Astrocyte of the spinal cord (primary cell): ENCODE measurements at places on chromosomes 3 and 15.

DNA sequence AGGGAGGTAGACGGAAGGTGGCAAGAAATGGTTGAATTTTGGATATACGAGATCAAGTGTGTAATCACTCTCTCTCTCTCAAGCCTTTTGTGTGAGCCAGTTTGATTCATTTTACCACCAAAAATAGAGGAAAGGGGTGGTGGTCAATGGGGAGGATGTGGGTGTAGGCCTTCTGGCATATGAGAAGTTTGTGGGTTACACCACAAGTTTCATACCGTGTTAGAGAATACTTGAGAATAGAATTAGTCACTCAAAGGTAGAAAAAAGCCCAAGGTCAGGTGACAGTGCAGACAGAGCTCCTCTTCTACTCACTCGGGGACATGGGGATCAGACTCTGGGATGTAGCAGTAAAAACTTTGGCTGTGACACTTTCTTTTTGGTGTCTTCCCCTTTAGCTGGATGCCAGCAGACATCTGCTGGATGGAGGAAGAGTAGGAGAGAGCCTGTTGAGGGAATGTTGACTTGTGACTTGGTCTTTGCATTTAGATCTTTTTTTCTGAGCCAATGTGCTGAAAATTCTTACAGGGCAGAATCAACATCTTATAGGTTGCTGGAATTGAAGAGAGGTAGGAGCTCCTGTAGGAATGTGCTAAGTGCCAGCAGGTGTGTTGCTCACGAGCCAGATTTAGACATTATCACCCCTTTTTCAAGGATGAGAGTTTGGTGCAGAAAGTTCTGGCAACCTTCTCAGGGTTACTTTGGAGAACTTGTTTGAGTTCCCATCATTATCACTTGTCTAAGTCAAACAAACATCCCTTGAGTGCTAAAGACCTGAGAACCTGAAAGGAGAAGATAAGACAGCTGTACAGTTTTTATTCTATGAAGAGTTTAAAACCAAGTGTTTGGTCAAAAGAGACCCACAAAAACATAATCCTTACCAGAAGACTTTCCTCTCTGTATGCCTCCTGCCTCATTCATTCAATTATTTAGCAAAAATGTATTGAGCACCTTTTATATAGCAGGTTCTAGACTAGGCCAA, 43.9 kb upstream of the RYK start:
- DNase-seq, result no peak

- no peak for DNase-seq
These were observed 542.3 kb upstream of the ROBO2 start for GRCh38 chr3:76497636-76498035.

DNA sequence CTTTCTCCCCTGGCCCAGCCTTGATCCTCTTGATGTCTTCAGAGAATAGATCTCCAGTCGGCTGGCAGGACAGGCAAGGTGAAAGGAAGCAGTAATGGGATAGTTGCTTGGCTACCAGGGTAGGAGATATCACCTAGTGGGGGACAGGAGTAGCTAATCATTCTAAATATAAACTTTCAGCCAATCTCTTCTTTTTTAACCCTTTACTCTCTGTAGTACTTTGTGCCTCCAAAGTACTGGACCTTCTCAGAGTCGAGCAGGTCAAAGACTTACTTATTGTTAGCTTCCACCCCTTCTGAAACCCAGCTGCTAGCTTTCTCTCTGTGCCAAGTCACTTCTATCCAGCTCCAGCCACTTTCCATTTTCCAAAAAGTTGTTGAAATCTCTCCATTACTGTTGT, 43.4 kb upstream of the FILIP1L start:
- DNase-seq, result no peak

- DNase-seq, result no peak
These were observed 72.7 kb upstream of the FLNB start for GRCh38 chr3:57935539-57935938.

DNA sequence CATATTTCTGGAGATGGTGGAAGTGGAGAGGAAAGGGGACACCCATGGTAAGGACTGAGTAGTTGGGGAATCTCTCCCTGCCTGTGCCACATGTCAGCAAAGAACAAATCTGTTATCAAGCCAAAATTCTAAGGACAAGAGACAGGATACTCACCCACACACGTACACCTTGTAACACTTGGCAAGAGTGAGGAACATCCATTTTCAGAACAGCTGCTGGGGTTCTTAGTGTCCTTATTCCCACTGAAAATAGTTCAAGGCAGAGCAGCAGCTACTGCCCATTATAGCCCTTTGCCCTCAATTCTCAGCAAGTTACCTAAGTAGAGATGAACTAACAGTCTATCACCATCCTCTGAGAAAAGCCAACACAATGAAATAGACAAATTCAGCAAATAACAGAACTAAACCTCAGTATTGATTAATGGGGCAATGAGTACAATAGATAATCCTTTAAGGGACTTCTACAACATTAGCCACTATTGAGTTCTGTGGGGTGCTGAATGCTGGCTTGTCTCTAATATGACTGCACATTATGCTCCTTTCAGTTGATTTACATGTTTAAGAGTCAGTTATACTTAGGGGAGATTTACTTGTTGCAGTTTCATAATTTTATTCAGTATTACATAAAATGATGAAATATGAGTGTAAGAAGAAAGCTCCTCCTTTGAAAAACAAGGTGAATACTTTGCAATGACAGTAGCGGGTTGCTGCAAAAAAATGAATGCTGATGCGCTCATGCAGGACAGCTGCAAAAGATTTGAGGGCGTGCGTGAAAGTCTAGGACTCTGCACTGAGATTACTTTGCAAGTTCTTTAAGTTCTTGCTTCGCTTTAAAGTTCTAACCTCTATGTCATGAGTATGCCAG, 22.4 kb downstream of the SENP5 start:
- DNase-seq, result no peak

GRCh38 chr3:118533676-118534075, 501.0 kb downstream of the IGSF11 start:
- no peak for DNase-seq

DNA sequence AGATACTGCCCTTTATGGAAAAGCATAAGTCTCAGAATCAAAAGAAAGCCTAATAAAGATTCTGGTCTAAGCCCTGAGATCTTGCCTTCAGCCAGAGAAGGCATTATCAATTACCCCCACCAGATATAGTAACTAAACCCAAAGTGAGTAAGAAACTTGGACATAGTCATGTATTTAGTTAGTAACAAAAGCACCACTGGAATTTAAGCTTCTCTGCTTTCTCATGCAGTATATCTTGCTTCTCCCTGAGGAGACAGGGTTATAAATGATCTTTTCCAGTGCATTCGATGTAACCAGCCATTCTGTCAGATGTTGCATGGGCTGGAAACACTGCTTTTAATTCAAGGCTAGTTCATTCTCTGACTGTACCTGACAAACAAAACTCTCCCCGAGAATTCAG, 946.7 kb downstream of the NAALADL2 start:
- no peak for DNase-seq

DNA sequence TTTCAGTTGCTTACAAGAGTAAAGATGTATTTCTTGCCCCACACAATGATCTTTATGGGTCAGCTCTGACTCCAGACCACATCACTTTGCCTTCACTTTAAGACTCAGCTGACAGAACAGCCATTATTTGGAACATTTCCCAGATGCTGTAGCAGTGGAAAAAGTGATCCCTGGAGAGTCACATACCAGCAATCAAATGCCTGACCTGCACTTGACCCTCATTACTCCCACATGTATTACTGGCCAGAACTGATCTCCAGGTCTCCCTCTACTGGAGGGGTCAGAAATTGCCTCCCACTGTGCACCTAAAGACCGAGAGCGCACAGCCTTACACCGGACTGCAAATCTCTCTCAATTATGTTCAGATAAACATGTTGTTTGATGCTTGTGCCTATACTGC, 88.6 kb upstream of the ZNF385D start:
- DNase-seq, result peak; percentile 91

DNA sequence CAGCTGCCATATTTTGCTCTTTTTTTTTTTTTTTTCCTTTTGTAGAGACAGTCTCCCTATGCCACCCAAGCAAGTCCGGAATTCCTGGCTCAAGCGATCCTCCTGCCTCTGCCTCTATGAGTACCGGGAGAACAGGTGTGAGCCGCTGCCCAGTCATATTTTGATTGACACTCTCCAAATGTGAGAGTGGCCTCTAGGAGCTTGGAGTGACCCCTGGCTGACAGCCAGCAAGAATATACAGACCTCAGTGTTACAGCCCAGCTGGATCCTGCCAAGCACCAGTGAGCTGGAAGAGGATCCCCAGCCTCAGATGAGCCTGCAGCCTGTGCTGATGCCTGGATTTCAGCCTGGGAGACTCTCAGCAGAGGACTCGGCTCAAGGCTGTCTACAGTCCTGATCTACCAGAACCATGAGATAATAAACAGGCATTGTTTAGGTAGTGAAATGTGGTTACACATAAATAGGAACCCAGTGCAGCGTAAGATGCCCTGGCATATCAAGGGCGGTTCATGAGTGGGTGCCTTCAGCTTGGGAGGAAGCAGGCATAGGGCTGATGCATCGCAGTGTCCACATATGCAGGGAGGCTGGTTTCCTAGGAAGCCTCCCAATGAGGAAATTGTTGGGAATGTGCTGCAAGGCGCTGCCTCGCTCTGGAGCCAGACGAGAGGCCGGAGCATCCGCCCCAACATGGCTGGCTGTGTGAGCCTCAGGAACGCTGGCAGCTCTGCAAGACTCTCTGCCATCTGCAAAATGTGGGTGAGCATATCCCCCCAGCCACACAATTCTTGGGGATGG, 38.9 kb upstream of the ATP10A start:
- no peak for DNase-seq

DNA sequence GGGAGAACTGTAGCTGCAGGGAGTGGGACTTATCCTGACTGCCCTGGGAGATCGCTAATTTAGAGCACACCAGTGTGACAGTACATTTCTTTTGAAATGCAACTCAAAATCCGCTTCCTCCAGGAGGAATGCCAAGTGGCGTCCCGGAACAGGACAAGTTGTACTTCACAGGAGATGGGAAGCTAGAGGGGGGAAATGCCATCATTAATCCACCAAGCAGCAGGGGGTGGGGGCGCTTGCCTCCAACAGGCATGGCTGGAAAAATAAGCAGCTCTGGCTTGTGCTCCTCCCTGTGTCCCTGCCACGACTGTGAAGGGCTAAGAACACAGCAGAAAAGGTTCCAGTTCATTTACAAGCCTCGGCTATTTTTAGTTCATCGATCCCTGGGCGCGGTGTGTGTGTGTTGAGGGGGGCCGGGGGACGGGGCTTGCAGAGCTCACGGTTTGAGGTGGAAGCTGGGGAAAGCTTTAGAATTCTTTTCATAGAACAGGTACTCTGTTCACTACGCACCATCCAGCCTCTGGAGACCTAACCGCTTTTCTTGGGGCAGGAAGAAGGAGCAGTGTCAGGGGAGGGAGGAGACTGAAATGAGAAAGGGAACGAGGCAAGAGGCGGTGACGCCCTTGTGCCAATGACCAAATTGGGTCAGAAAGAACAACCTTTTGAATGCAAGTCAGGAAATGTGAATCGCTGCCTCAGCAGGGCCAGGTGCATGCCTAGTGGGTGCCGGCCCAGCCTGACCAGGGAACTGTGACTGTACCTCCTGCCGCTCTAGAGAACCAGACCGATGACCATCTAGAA, 51.8 kb upstream of the DGKG start:
- DNase-seq, result peak; percentile 33

DNA sequence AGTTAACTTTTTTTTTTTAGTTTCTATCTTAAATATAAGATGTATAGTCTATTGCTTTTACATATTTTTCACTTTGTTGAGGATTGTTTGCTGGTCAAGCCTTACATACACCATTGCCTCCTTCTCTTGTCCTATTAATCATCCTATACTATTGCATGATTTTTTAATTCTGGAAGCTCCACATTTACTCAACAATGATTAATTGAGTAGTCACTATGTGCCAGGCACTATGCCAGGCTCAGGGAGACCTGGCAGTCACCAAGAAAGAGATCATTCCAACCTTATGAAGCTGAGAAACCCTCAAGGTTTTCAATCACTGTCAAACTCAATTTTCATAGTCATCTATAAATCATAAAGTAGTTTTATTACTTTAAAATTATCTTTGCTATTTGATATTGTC, 626.2 kb downstream of the IGSF11 start:
- DNase-seq, result no peak

DNA sequence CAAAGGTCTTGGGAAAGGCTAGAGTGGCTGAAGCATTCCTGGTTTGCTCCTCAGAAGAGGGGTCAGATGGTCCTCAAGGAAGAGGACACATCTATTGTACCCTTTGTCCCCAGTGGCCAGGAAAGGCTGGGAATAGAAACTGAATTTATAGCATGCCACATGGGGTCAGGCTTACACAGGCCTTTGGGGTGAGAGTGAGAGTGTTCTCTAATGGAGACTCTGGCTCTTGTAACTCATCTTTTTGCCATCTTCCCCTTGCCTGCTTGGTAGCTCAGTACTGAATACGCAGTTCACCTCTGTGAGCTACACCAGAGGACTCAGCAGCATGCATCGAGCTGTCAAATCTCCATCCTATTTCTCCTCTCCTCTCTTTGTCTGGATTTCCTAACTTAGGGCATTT, 87.5 kb downstream of the ATP2B2 start:
- peak; percentile 16 for DNase-seq

DNA sequence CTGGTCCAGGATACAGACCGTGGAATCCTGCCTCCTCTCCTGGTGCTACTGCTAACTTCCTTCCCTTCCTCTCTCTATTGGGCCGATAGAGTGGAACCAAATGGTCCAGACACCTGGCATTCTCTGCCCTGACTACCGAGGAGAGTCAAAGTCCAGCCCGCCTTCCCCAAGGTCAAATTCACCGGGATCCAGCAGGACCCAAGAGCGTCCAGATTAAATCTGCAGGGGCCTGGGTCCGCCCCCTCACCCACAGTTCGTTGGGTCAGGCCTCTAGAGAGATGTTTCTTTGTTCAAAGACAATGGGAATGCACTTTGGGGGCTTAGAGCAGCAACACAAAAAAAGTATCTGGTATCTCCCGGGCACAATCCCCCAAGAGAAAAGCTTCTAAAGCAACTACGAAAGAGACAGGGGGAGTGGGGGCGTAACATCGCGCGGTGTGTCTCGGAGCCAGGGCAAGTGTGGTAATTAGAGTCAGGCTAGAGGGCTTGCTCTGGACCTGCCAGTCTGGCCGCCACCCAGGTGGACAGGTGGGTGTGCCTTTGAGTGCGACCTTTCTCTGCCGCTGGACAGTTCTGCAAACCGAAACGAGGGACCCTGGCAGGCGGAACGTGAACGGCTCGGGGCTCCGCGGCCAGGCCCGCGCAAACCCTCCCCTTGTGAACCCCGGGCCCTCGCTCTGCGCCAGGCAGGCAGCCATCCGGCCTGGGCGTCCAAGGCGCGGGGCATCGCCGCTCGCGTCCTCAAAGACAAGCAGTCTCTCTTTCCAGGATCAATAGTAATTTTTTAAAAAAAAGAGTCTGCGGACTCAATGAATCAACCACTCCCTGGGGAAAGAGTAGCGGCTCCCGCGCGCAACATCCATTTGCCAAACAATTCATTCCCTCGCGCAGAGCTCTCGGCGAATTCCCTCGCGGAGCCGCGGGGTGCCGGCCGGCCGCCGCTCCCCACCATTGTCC, 806 bp downstream of the KLHL25 start:
- peak; percentile 28 for DNase-seq
